ENCODE measurements at places on chromosomes 4 and X.

- no peak for DNase-seq
Observed at GRCh38 chr4:8107146-8107657, 51.4 kb downstream of the ABLIM2 start.

GRCh38 chrX:109782994-109783700 lies 50.1 kb upstream of the ACSL4 start:
- no peak for DNase-seq

DNA sequence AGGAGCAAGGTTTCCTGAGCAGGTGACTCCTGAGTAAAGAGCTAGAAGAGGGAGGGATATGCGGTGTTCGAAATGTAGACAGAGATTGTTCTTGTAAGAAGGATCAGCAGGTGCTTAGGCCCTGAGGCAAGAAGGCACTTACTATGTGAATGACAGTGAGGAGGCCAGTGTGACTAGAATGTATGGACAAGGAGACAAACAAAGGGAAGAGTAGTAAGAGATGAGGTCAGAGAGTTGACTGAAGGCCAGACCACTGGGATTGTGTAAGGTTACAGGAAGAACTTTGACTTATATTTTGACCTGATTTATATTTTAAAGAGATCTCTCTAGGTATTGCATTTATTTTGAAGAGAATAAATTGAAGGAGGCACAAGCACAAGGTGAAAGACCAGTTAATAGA lies 118.4 kb upstream of the ENPEP start:
- no peak for DNase-seq

GRCh38 chr4:112119353-112119783 lies 25.9 kb upstream of the FAM241A start:
- no peak for DNase-seq

GRCh38 chr4:159447296-159447695 lies 344.4 kb downstream of the RAPGEF2 start:
- DNase-seq: no peak

DNA sequence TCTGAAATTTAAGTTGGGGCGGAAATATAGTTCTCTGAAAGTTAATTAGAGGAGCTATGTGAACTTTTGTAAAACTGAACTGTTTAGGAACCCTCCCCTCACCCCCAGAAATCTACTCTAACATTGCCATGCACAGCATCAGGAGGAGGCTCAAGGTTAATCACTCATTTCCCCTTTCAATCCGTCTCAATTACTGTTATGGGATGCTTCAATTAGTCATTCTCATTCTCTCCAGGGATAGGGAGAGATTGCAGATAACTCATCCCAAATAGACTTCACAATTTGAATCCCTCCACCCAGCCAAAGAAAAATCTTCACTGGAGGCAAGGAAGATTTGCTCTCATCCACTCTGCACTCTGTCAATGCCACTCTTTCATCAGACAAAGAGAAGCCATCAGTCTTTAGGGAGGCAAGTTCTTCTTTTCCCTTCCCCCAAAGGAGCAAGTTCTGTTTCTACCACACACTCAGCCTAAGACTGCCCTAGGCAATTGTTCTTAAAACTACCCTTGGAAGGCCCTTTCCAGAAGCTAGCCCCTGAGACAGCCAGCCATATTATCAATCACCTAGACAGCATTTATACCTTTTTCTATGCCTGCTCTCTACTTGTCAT lies 140.4 kb downstream of the SLC10A7 start:
- DNase-seq: no peak

DNA sequence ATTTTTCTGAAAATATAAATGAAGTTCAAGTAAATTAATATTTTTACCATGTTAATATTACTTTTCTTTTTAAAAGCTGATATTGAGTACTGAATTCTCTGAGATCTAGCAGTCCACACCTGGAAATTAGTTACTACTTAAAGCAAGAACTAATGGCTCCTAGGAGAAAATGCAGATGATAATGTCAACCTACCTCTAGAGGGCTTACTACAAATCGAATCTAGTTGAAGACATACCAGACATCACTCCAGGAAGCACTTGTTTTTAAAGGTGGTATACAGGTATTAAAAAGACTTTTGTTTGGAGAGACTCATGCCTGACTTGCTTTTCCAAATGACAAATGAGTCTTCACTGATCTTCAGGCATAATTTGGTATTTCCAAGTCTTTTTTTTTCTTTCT lies 516.4 kb upstream of the BOD1L1 start:
- no peak for DNase-seq

DNA sequence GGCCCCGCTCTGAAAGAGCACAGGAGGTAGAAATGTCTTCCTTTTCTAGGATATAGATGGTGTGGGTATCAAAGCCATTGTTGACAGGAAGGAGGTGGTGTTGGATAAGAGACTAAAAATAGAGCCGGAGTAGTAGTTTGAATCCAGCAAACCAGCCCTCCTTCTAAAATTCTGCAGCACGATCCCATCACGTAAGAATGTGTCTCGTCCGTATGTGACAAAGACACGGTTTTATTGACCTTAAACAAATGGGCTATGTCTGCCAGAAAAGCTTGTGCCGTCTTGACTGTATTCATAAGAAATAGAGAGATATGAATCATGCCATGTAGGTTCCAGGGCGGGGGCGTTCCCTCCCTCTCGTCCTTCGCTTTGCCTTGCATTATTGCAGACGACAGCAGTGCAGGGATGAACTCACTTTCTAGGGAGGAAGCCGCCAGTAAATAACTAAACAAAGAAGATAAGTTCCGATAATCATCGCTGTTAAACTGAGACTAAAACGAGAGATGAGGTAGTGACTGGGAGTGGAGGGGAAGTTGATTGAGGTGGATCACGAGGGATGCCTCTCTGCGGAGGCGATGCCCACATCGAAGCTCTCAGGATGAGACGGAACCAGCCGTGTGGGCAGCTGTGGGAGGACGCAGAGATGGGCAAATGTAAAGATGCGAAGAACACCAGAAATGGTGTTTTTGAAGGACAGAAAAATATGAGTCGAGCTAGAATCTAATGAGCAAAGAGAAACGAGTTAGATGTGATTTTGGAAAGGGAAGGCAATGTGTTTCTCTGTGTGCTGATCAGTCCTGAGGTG lies 3.4 kb downstream of the TENM3 start:
- DNase-seq: no peak

DNA sequence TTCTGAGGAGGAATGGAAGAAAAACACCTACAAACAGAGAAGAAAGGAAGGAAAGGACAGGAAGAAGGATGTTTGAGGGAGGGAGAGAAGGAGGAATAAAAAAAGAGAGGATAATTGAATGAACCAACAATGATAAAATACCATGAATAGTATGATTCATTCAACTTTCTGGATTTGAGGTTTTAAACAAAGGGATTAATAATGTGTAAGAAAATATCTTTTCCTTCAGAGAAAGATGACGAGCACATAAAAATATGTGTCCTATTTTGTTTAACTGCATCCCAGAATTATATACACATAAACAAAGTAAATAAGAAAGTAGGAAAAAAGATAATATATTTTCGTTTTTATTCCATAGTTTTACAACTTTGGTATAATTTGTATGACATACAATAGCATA lies 1380.4 kb downstream of the STIM2 start:
- no peak for DNase-seq

DNA sequence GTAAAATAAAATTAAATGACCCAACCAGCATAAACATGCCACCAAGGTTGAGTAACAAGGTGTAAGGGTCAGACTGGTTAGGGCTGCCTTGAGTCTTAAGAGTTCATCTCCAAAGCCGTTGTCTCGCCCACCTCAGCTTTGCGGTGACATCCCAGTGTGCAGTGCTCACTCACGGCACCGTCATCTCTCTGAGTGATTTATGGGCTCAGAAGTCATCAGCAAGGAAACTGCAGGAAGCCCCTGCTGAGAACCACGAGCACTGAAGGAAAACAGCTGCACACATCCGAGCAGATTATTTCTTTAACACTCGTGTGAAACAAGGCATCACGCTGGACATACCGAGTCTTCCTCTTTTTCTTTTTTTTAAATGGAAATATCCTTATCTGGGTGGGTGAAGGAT lies 411.1 kb downstream of the TRIML1 start:
- DNase-seq: no peak

GRCh38 chrX:80812176-80812575 lies 2.5 kb upstream of the BRWD3 start:
- DNase-seq: no peak

DNA sequence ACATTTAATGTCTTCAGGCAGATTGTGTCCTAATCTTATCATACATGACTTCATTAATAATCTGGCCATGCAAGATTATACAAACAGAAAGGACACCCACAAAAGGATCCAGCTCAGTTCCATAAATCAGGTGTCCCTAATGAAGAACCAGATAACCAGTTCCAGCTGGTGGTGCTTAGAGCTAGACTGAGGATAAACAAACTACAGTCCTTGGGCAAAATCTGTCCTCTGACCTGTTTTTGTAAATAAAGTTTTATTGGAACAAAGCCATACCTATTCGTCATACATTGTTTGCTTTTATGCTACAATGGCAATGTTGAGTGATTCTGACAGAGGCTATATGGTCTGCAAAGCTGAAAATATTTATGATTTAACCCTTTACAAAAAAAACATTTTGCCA lies 199.5 kb downstream of the MID1IP1 start:
- DNase-seq: no peak

DNA sequence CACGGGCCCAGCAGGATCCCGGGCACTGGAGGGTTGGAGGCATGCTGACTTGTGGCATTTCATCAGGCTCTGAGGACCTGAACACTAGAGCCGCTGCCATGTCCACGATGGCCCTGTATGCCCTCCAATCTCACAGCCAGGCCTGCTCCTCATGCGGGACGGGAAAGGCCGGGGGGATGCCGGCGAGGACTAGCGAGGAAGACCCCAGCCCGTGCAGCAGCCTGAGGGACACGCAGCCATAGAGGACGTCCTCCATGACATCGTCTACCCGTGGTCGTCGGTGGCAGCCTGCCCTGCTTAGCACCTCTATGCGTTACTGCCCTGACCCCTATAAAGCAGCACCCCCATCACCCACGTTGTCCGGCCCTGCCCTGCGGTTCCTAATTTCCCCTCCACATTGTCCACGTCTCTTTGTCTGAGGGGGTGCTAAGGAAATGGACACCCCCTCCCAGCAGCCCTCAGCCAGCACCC lies 32.6 kb downstream of the HMX1 start:
- DNase-seq: no peak

- no peak for DNase-seq
Observed at GRCh38 chr4:81562093-81562492, 90.4 kb upstream of the RASGEF1B start.

GRCh38 chr4:2642968-2643367 lies 106.5 kb downstream of the FAM193A start:
- no peak for DNase-seq

DNA sequence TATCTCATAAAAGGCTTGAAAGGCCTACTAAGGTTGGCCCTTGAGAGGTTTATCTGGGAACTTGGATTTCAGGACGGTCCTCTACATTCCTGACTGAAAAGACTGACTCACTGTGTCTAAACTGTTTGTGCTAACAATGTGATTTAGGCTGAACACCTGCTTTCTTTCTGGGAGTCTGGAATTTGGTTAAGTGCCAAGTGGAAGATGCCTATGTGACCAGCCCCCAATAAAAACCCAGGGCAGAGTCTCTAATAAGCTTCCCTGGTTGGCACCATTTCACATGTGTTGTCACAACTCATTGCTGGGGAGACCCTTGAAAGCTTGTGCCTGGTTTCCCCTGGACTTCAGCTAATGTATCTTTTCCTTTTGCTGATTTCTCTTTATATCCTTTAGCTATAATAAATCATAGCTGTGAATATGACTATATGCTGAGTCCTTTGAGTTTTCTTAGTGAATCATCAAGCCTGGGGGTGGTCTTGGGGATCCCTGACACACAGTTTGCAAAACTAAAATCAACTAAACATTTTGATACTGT lies 55.1 kb downstream of the GPR82 start:
- DNase-seq: no peak

- DNase-seq: no peak
Observed at GRCh38 chr4:26892480-26893150, 32.0 kb downstream of the STIM2 start.

DNA sequence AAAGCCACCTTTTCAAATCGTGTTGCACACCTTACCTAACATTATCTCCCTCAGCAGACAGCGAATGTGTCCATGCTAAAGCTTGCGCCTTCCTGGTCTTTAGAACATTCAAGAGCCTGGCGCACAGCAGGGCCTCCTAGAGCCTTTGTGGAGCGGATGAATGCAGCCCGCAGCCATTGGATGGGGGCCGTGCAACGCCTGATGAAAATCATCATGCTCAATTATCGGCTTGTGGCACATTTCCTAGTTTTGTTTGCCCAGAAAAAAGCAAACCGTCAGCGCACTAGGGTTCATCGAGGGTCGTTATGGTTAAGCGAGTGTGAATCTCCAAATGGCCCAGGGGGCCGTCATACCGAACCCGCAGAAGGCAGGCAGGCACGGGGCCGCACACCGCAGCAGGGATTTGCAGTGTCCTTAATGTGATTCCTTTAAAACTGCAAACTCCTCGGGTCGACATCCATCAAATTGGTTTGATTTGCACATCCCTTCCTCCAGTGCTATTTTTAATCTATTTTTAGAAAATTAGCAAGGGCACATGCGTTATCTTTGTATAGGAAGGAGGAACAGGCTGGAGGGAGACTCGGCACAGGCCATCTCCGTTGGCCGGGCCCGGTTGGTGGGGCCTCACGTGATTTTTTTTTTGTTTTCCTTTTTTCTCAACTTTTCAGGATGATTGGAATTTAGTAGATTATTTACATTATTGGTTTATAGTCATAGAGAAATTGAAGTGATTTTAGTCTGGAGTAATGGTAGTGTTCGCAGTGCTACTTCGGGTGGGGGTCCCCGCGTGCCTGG lies 53.1 kb downstream of the ABLIM2 start:
- DNase-seq: no peak

GRCh38 chrX:45794995-45795337 lies 594.3 kb upstream of the DIPK2B start:
- DNase-seq: no peak

DNA sequence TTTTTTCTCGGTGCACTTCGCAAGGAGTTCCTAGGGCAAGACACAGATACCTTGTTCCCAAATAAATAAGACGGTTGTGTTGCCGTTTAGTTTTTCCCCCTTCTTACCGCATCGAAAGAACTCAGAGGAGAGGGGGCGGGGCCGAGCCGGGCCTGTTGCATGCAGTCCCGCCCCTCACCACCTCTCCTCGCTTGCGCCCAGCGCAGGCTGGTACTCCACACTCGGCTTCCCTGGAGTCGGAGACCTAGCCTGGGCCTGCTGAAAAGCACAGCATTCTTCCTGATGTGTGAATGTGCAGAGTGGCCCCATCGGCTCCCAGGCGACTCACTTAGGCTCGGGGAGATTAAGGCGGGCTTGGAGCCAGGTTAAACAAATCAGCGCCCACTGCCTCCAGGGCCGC lies 26.1 kb upstream of the VMA21 start:
- no peak for DNase-seq

GRCh38 chr4:38082021-38082420 lies 121.8 kb downstream of the PTTG2 start:
- no peak for DNase-seq

GRCh38 chrX:55135171-55135570 lies 46.4 kb downstream of the PAGE2 start:
- no peak for DNase-seq

GRCh38 chr4:39754309-39754708 lies 56.4 kb downstream of the UBE2K start:
- no peak for DNase-seq

DNA sequence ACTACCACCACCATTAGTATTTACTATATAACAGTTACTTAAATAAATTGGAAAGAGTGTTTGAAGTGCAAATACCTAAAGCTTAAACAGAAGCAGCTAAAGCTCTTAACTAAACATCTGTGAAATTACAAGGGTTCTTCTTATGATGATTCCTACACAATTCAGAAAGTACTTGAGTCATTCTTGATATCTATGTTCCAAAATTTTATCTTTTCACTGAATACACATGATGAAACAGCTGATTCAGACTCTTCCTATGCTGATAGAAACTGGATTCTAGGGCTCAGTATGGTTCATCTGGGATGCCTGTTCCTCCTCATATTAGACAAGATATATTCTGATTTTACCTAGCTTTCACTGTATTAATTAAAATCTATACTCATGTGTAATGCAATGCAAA lies 13.6 kb downstream of the EREG start:
- DNase-seq: no peak

Measured in NCI-H2029 (cell line).